Renal cortical epithelial cell (primary cell): ENCODE measurements at places on chromosomes 12 and 14. TPM values are rescaled to one million over a fixed set of nuclear protein-coding genes. Genes with fewer than 3 reads are reported as not detected.

The KRT83 gene
- total RNA-seq = not detected in 2 replicates

- DNase-seq = no peak
These were observed 381.6 kb downstream of the VRK1 start for GRCh38 chr14:97178781-97179180.

DNA sequence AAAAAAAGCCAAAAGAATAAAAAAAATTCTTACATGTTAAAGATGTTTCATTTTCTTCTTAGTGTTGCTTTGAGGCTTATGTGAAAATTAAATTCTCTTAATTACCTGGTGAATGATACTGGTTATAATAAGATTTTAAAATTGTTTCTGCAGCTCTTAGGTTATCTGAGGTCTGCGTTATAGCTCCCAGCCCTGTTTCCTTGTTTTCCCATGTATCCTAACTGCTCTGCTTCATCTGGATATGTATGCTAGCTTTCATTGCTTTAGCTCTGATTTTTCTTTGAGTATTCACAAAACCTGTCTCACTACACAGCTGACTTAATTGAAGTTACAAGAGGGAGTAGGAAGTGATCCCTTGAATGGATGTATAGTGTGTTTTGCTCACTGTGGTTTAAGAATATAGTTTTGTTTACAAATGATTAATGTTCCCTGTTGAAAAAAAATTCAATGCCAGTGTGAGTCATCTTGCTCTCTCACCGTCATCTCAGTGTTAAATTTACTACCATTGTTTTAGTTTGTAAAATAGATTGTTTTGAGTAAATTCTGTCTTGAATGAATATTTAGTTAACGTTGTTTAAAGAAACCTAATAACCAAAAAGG is 26.8 kb downstream of the CPSF6 start:
- peak; percentile 64 for DNase-seq

- no peak for DNase-seq
These were observed 418.5 kb upstream of the TBX3 start for GRCh38 chr12:115102450-115102849.

- no peak for DNase-seq
These were observed 28.4 kb upstream of the SFSWAP start for GRCh38 chr12:131682510-131682895.

- DNase-seq = peak; percentile 98
These were observed 43.9 kb downstream of the SSPN start for GRCh38 chr12:26239122-26239851.
